ENCODE measurements at places on chromosomes 4 and X.

GRCh38 chr4:178811356-178811755, 1369.1 kb upstream of the AGA start:
- no peak for DNase-seq

DNA sequence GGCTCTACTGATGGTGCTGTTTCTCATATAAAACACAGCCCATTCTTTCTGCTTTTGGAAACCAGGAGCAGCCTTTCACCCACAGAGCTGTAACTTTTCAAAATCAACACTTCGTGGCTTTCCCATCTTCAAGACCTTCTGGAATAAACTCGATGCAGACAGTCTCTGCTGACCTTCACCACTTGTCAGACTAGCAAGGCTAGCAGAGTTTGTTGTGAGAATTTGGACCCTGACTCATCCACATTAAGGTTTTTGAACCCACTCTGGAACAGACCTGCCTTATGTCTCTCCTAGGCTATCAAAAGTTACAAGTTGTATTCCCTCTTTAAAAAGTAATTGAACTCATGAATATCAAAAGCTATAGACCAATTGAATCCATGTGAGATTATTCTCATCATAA, 88.6 kb downstream of the MAML3 start:
- DNase-seq = no peak

DNA sequence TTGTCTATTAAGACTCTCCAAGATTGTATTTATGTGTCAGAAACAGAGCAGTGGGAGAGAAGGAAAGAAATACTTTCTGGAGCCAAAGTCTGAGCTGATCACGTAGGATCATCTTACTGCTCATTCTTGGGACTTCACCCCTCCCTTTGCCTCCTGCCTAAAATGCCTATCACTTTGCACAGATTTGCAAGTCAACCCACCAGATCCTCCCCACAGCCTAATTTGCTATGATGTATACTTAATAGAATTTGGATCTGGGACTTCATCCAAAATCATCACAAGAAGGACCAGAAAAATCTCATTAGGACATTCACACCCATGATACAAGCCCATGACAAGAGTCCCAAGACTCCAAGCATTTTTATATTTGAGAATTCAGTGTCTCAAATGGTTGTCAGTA, 290.2 kb downstream of the FBXW7 start:
- no peak for DNase-seq

- DNase-seq = no peak
Observed at GRCh38 chrX:85221361-85221760, 22.2 kb downstream of the SATL1 start.

DNA sequence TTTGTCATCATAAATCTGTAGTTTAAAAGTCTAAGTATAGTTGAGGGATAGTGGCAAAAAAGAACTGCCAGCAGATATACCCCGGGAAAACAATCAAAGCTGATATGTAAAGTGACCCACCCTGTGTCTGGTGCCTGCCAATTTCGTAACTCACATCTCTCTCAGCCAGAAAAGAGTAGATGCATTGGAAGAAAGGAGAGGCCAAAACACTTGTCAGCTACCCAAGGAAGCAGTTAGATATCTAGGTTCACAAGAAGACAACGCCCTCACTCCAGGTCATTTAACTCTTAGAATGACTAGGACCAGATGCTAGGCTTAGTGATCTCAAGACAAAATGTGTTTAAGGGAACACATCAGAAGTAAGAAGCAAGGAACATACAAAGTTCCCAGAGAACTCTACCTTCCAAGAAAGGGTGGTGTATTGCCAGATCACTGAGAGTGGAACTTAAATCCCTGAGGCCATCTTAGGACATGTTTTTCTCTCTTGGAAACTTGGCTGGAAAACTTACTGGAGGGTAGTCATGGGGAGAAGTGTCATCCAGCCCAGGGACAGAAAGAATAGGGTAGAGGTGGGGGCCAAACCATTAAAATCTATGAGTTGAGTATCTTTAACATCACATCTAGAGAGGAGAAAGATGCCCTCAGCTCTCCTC, 125.9 kb downstream of the SHISA3 start:
- DNase-seq = no peak

DNA sequence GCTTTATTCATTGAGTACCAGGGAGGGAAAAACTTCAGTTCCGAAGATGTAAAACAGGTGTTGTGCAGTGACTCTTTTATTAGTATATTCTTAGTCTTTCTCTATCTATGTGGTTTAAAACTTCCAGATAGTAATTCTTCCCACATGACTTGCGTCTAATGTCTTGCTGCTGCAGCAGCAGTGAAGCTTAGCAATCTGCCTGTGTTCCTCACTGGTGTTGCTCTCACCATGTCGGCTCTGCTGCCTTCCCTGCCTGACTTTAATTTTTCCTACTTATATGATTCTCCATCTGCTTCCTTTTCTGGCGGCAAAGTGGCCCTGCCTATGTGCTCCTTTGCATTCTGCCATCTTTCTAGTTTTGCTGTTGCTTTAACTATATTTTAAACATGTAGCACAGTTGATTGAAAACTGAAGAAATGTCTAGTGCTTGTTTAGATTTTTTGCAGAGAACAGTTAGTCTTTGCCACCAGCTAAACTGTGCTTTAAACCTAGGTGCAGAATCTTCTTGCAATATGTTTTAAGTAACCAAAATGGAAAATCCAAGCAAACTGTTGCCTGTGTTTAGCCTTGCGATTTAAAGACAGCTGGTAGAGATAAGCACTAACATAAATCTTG, 1934.2 kb upstream of the IGFBP7 start:
- no peak for DNase-seq

DNA sequence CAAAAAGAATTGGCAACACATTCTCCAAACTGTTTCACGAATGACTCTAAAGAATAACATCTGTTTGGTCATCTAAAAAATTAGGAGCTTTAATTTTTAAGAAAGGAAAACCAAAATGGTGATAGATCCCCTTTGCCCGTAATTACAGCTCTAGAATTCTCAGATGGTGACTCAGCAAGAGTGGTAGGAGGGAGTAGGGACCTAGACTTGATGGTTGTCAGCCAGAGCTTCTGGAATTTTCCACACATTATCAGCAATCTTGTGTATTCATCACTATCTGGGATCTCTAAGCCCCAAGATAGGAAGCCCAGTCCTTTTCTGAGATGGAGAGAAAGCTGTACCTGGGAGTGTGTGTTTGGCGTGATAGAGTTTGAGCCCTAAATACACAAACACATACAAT, 103.9 kb upstream of the RAB40AL start:
- no peak for DNase-seq

GRCh38 chrX:56366901-56367300, 134.7 kb downstream of the KLF8 start:
- DNase-seq = no peak

- no peak for DNase-seq
Observed at GRCh38 chr4:90345549-90346215, 218.5 kb downstream of the CCSER1 start.

DNA sequence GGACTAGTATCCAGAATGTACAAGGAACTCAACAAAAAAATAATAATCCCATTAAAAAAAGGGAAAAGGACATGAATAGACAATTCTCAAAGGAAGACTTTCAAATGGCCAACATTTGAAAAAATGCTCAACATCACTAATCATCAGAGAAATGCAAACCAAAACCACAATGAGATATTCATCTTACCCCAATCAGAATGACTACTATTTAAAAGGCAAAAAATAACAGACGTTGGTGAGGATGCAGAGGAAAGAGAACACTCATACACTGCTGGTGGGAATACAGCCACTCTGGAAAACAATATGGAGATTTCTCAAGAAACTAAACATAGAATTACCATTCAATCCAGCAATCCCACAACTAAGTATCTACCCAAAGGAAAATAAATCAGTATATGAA, 133.1 kb downstream of the KDR start:
- no peak for DNase-seq

- DNase-seq = no peak
Observed at GRCh38 chrX:40063555-40063954, 34.2 kb downstream of the BCOR start.

GRCh38 chr4:22552812-22553211, 36.9 kb upstream of the ADGRA3 start:
- DNase-seq = no peak

DNA sequence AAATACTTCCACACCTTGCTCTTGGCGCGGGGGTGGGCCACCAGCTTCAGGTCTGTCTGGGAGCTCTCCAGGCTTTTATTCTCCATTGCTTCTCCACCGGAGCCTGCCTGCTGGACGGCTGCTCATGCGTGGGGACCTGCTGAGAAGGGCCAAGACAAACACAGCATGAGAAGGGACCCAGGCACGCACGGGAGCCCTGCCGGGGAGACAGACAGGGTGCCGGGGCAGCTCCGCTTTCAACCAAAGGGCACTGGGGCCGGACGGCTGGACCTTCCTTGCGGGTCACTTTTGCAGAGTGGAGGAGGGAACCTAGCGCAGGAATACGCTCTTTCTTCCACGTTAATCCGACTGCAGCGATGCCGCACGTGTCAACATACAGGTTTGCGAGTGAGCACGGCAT, 10.1 kb downstream of the DHRSX start:
- DNase-seq = no peak

- no peak for DNase-seq
Observed at GRCh38 chr4:67393699-67394281, 151.5 kb downstream of the CENPC start.

DNA sequence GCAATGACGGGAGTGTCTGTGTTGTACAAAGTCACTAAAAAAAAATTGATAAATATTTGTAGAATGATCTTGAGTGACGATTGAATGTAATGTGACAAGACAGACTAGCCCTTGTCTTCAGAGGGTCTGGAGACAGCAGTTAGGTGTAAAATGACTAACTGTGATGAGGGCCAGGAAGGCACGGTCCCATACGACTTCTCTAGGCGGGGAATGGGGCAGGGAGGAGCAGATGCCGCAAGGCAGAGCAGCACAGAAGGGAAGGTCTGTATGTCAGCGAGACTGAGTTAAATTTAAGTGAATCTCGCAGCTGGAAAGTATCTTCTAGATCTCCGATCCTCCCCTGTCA, 405 bp downstream of the CENPE start:
- DNase-seq = no peak

DNA sequence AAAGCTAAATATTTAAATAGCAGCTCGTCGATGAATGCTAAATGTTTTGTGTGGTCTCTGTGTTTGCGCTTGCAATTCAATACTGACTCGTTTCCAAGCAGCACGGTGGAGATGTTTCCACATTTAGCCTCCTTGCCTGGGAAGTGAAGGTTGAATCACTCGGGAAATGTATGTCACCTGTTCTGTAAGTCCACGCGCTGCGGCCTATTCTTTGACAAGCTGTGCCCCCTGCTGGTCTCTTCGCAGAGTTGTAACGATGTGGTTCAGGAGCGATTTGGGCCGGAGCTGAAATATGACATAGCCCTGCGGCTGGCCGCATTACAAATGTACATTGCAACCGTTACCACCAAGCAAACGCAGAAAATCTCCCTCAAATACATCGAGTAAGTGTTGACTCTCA, 89.6 kb upstream of the PRPS2 start:
- no peak for DNase-seq

DNA sequence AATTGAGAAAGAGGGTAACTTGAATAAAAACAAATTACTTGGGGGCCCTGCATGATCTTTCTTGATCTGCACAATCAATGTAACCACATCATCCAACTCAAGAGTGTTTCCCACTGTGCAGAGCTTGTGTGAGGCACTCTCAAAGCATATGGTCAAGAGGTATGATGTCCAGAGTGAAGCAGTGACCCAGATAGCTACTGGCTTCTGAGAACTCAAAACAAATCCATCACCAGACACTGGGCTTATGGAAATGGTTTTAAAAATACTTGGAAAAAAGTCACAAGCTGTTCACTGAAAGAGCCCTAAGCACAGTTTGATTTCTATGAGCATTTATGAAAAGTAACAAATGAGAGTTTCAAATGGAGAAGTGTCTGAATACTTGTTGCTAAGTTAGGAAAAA, 361.0 kb downstream of the GRXCR1 start:
- no peak for DNase-seq

DNA sequence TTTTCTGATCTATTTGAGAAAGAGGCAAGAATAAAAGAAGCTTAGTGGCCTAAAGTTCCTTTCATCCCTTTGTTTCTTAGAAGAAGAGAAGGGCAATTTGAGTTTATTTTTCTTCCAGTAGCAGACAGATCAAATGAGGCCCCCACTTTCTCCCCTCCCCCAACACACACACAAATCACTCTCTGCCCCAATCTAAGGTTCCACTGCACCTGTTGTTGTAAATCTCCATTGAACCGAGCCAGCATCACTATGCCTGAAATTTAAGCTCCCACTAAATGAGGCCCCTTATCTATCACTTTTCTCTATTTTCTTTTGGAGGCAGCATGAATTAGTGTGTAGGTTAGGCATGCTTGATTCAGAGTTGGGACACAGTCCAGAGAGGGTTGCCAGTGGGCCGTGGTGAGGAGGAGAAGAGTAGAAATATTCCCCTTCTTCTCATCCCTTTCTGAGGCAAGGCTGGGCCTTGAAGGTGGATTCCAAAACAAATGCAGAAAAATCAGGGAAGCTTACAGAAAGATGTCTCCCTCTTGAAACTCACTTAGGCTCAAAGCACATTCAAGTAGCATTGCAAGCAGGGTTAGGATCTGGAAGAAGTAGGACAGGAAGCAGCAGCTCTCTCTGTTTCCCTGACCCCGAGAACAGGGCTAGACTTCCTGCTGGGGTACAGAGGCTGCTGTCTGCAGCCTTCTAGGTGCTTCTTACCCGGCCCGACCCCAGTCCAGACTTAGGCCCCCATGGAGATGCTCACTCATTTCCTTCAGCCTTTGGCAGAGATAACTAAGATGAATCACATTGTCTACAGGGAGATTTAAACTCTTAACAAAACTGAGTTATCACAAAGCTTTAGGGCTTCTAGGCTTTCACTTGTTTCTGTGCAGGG, 70.7 kb downstream of the RASL11B start:
- no peak for DNase-seq
